ENCODE measurements at places on chromosomes 16 and 17.
A peak's percentile ranks its signal among the peaks of the same experiment; 100 is the strongest.

DNA sequence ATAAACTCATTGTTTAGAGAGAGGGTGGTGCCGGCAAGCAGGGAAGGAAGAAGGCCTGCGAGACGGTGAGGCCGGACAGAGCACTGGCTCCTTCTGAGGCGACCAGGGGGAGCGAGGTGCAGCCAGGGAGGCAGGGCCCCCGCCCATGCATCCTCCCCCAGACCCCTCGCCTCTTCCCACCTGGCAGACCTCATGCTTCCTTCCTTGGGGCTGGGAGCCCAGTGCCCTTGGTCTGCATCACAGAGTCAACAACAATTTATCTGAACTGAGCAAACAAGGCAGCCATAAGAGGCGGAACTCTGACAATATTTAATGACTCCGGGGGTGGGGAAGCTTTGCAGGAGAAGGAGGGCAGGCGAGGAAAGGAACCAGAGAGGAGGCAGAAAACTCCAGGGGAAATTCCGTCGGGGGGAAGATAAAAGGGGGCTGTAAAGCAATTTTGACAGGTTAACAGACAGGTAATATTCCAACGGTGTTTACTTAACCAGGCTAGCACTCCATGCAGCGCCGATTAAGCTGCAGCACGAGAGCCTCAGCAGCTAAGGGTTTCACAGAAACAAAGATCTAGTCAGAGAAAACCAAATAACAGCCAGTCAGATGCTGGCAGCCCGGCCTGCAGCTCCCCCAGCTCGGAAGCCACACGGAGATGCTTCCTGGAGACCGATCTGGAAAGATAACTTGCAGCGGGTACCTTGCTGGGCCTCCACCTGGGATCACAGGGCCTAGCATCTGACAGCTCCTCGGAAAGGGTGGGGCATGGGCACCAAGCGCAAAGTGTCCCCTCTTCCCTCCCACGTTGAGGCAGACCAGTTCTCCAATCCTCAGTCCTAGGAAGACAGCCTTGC is 398.2 kb downstream of the SOX9 start:
- no peak for DNase-seq

GRCh38 chr17:70099294-70099693 is 24.3 kb downstream of the KCNJ16 start:
- DNase-seq = no peak

- DNase-seq = no peak
Measured at GRCh38 chr17:13134076-13134475, 116.2 kb upstream of the ELAC2 start.

DNA sequence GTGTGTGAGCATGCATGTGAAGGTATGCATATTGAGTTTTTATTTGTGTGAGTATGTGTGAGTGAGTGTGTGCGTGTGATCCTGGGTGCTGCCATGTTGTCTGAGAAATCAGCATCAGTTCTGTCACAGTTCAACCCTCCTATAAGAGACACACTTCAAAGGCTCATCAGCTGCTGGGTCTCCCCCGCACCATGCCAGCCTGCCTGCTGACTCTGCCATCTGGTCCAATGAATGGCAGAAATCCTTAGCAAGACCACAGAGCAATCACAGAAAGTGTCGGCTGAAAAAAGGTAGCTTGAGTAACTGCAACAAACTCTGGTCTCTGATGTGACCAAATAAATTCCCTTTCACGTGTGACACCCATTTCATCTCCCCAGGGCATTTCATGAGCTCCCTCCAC is 381.8 kb upstream of the MAF start:
- DNase-seq = no peak

DNA sequence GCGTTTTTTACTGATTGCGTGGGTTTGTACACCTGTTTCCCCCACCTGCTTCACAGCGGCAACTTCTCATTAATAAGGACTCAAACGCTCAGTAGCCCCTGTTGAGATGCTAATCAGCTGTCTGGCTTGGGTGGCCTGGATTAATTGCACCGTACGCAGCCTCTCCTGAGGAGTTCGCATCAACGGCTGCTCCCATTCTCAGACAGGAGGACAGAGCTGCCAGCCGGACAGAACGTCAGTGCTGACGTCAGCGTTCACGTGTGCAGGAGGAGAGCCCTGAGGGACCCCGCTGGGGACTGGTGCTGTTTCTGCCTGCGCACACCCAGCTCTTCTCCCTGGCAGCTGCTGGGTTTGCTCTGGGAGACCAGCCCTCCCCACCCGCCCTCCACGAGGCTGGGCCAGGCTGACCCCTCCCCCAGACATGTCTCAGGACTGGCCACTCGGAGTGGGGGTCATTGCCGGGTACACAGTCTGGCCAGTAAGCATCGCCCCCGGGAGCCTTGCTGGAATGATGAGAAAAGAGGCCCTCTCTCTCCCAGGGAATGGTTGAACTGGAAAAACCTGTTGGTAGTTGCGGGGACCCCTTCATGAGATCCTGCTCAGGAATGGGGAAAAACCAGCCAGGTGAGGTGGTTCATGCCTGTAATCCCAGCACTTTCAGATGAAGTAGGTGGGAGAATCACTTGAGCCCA is 5.7 kb upstream of the BANP start:
- no peak for DNase-seq

DNA sequence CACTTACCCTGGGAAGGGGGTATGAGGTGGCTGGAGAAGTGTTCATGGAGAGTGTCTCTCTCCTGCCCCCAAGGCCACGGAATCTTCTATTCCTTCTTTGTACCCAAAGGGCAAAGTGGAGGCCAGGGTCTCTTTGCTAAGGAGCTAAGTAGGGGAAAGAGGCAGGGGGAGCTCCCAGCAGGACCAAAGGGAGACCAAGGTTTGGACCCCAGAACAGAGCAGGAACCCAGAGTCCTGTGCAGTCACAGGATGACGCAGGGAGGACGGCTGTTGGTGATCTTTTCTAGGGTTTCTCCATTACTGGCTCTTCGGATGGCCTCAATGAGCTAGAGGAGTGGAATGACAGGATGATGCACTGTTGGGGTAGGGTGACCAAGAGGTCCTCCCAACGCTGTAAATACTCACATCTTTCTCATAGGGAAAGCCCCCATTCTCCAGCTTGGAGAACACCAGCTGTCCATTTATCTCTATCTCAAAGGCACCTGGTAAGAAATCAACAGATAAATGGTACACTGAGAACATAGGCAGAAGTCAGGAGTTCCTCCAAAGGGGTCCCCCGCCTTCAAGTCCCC is 966 bp downstream of the MIEN1 start:
- DNase-seq = no peak

DNA sequence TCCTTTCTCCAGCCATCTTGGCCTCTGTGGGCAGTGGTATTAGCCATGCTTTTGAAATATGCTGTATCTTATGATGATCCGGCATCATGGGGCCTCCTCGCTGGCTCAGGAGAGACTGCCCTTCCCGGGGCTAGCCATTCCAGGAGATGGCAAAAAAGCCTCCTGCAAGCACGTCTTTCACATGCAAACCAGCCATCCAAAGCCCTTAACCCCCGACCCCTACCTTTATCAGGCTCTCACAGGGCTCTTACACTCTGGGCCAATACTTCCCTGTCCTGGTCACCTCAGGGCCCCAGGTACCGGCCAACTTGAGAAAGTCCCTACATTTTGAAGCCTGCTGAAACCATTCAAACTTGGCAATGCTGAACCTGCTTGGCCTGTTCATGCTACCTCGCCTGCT is 36.4 kb downstream of the MYH13 start:
- no peak for DNase-seq

DNA sequence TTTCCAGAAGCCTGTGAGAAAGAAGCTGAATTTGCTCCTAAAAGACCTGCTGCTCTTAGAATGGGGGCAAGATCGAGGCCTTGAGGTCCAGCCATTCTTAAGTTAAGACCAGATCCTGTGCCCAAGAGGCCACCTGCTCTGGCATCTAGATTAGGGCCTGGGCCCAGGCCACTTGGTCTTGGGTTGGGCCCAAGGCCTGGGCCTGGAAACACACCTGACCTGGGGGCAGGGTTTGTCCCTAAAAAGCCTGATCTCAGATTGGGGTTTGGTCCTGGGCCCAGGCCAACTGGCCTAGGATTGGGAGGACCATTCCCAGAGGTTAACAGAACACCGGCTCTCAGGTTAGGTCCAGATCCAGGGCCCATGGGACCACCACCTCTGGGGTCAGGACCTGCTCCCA is 12.9 kb downstream of the CHTF8 start:
- DNase-seq = no peak

DNA sequence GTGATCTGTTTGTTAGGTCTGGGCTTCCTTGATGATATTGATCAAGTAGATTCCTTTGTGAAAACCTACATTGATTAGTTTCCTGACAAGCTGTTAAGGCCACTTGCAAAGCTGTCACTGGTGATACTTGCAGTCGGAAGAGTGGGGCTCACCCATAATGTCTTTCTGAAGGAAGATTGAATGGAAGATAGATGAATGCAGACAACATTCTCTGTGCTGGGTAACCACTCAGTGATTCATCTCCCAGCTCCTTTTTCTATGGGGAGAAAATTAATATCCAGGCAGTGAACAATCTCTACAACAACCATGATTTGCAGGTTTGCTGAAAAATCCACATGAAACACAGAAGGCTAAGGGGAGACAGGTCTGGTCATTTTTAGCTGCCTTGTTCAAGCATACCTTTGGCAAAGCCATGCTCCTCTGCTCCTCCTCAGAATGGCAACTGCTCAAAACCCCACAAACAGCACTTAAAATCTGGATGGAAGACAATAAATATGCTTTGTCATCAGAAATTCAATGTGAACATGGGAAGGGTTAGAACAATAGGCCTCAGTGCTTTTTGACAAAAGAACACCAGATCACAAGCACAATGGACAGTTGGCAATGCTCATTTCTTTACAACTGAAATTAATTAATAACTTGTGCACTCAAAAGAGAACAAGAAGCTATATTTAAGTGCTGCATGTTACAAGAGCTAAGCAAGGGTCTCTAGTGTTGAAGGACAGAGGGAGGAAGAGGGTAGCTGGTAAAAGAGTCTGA is 495.4 kb downstream of the TOX3 start:
- DNase-seq = no peak

- no peak for DNase-seq
Measured at GRCh38 chr17:35265071-35265470, 22.2 kb downstream of the SLFN5 start.

DNA sequence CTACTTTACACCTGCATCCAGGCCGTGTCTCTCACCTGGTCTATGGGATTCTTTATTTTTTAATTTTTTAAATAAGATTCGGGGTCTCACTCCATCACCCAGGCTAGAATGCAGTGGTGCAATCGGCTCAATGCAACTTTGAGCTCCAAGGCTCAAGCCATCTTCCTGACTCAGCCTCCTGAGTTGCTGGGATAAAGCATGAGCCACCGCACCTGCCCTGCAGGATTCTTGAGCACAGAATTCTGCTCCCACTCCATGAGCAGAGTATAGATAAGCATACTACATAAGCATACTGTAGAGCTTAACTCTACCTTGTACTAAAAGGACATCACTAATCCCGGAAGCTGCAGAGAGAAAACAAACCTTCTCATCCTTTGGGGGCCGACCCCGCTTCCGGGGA is 15.5 kb downstream of the GLYR1 start:
- no peak for DNase-seq

- peak; percentile 29 for DNase-seq
Measured at GRCh38 chr16:71885261-71885650, 1.3 kb upstream of the ZNF821 start.

- no peak for DNase-seq
Measured at GRCh38 chr17:32835291-32835761, 41.6 kb downstream of the MYO1D start.

DNA sequence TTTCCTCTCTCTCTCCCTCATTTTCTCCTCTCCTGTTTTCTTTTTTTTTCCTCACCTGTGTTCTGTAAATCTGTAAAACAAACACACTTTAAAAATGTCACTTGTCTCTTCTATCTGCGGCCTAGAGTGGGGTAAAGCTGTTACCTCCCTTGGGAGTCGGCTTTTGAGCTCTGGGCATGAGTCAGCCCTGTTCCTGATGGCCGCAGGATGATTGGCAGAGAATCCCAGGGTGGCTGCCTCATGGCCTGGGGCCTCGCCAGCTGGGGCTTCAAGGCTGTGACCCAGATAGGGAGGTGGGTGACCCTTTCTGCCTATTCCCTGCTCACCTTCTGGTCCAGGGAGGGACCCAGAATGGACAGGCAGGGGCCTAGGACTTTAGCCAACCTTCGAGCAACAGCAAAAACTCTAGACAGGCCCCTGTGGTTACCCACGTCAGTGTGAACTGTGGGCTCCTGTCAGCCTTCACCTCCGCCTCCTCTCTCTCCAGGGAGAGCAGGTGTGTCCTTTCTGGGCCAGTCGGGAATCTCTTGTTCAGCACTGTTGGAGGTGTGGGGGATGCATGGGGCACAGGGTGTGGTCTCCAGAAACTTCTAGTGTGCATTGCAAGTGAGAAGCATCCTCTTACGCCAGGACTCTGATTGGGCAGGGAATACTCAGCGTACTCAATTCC is 87.4 kb downstream of the RAP1GAP2 start:
- DNase-seq = peak; percentile 23

- no peak for DNase-seq
Measured at GRCh38 chr17:50864747-50865059, 1.5 kb downstream of the TOB1 start.

DNA sequence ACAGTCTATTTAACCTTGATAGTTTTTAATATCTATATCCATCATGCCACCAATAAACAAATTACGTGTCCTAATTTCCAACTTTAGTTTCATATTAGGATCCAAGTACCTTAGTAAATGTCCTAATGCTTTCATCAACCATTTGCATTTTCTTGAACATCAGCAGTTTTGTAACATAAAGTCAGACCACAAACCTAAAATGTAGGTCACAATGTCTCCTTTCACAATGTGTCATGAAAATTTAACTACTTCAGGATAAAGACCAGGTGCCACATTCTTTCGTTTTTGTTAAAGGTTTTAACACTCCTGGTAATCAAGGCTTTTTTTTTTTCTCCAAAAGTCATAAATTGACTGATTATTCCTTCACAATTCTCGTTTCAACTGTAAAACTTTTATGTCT is 310.7 kb upstream of the PMFBP1 start:
- no peak for DNase-seq

GRCh38 chr16:67542464-67542863 is 13.8 kb downstream of the RIPOR1 start:
- DNase-seq = peak; percentile 98

DNA sequence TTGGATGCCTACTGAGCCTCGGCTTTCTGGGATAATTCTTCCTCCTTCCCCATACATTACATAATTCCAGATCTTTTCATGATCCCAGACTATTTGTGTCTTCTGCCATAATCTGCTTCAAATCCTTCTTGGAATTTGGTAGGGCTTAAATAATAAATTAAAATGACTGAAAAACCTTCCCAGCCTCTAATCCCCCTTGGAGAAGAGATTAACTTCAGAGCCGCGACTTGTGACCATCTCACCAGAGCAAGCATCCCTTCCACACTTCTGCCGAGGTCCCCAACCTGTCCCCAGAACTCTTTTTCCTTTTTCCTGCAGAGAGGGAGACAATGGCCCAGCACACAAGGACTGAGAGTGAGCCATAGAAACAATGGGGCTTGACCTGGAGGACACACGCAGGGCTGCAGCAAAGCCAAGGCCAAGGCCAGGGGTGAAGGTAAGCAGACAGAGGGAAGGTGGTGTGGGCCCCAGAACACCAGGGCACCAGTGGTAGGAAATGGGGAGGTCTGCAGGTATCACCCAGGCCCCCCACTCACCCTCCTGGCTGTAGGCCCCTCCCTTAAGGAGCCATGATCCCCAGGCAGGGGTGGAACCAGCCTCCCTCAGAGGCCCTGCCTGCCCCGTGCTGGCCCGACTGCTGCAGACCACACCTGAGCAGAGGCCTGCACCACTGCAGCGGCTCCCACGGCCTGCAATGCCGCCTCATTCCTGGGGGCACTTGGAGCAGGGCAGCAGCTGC is 9.6 kb upstream of the BCAR1 start:
- DNase-seq = no peak
